ENCODE measurements at places on chromosomes 11 and 22.

DNA sequence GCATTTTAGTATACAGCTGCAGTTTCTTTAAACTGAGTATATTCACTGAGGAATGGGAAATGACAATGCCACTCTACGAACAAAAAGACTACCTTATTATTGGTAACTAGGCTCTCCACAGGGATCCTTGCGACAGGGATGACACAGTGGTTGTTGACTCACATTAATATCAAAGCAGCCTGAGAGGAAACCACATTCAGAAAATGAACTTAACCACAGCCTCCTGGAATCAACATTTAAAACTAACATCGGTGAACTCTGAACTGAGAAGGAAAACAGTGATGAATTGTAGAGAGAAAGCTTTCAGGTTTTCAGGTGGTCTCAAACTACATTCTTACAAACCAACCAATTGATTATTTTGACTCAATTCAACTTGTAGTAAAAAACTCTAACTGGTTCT, 90.3 kb upstream of the MTMR2 start:
- DNase-seq = no peak

GRCh38 chr11:16081382-16082094, 274.8 kb downstream of the SOX6 start:
- DNase-seq = no peak

- DNase-seq = no peak
These were observed 635.5 kb upstream of the CCDC90B start for GRCh38 chr11:83921447-83922192.

DNA sequence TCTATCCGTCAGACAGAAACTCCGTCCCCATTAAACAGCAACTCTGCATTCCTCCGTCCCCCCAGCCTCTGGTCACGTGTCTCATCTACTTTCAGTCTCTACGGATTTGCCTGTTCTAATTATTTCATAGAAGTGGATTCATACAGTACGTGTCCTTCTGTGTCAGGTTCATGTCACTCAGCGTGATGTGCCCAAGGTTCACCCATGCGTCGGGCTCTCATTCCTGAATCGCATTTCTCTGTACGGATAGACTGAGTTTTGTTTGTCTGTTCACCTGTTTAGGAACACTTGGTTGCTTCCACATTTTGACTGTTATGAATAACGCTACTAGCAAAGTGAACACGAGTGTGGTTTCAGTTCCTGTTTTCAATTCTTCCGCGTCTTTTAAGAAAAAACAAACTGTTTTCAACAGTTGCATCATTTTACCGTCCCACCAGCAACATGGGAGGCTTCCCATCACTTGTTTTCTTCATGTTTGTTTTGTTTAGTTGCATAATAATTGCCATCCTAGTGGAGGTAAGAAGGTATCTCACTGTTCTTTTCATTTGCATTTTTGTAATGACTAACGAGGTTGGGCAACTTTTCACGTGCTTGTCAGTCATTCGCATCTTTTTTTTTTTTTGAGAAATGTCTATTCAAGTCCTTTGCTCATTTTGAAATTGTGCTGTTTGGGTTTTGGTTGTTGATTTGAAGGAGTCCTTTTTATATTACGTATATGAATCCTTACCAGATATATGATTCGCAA, 8.9 kb upstream of the NLRP6 start:
- no peak for DNase-seq

- DNase-seq = no peak
These were observed 492.6 kb downstream of the MIAT start for GRCh38 chr22:27149921-27150543.

DNA sequence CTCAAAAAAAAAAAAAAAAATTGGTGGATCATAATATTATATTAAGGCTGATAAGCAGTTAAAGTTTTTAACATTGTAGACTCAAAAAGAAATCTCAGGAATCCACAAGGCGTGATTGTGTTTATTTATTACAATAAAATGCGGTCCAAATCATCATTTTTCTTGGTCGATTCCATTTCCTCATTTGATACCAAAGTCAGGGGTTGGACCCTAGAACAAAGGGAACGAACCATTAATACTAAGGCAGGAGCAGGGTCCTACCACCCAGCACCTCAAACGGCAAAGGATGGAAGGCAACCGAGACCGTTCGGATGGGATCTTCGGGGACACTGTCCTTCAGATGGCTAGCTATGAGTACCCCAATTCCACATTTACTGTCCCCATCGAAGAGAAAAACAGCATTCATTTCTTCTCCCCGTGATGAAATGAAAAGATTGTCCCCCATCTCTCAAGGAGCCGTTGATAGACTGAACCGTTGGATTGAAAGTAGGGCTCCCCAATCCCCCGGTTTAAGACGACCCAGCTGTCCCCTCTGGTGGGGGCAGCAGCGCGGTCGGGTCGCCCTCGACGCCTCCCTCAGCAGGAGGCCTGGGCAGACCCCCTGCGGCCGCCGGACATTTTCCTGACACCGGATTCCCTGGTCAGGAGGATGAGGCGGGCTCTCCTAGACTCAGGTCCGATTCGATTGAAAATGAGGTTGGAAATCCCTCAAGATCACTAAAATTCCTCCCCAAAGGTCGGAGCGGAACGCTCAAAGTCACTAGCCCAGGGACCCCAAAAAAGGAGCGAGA, 607 bp downstream of the DMC1 start:
- DNase-seq = no peak

GRCh38 chr11:17511571-17511970, 32.6 kb downstream of the USH1C start:
- DNase-seq = no peak

DNA sequence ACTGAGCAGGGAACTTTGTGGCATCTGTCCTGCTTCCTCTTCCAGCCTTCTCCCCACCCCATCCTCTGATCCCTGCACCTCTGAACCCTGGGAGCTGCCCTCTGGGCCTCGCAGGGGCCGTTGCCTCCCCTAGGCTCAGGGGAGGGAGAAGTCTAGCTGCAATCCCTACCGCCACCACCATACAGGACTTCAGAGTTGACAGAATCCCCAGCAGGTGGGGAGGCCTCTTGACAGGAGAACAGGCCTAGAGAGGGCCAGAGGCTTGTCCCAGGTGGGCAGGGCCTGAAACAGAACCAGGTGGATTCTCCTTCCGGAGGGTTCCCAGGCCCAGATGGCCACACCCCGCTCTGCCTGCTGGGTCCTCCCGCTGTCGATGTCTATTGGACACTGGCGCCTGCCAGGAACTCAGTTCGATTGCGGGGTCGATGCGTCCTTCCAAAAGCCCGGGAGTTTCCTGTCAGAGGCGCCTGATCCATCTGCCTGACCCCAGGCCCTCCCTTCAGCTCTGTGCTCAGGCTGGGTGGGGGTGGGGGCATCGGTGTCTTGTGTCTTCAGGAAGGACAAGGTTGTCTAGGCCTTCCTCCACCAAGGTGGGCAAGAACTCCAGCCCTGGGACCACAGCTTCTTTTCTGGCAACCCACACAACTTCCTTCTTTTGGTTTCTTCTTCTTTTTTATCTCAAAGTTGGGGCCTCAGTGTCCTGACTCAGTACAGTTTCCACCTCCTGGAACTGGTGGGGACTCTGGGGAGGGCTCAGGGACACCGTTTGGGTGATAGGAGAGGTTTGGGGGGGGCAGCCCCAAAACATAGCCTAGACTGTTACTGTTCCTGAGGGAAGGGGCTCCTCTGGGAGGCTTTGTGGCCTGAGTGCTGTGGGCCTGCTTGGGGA, 6.4 kb downstream of the STARD10 start:
- DNase-seq = no peak

DNA sequence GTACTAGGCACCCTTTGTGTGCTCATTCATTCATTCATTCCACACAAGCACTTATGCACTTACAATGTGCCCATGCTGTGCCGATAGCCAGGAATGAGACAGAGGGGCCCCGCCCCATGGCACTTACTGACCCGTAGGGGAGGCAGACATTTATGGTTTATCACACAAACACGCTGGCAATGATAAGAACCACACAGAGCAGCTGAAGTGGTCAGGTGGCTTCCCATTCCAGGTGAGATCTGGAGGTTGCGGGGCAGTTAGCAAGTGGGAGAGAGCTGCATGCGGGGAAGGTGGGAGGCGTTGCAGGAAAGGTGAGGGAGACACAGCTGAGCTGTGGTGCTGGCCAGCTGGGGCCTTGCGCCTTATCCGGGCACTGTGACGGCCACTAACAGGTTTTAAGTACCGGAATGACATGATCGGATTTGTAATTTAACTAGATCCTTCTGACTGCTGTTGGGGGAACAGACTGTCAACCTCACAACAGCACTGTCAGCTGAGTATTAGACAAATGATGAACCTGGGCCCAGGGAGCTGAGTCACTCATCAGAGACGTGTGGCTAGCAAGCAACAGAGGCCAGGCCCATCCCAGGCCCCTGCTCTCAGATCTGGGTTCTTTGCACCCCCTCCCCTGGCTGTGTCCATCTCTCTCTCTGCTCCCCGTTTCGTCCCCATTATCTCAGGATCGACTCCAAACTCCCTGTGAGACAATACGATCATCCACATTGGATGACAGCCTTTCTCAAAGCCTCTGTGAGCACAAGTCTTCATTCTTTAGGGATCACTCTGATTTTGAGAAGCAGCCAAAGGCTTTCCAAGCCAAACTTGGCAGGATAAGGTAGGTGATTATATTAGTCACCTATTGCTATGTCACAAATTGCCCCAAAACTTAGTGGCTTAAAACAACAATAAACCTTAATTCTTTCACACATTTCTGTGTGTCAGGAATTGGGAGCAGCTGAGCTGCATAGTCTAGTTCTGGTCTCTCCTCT, 28.4 kb downstream of the RASD2 start:
- DNase-seq = no peak

GRCh38 chr22:46376908-46377524, 41.5 kb downstream of the TRMU start:
- DNase-seq = no peak

DNA sequence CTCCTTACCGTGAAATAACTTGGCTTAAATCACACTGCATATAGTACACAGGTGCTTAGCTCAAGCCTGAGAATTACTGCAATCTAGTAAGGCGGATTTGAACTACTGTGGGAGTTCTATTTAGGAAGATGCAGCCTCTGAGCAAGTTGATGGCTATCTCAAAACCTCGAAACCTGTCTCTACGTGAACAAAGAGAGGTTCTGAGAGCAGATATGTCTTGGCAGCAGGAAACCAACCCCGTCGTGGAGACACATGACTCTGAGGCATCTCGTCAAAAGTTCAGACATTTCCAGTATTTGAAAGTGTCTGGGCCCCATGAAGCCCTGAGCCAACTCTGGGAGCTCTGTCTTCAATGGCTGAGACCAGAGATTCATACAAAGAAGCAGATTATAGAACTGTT, 5.9 kb downstream of the ZNF215 start:
- DNase-seq = no peak

GRCh38 chr11:131910523-131911387, 540.3 kb downstream of the NTM start:
- DNase-seq = no peak

GRCh38 chr11:120316880-120317688, 8.0 kb upstream of the TLCD5 start:
- no peak for DNase-seq

GRCh38 chr11:132941024-132941646, 591.2 kb downstream of the OPCML start:
- no peak for DNase-seq

- DNase-seq = no peak
These were observed at the start of gene ACTN3 for GRCh38 chr11:66546368-66546965. Gene ACTN3 (plus strand): TSS chr11:66546903. CDS start chr11:66546938, 35 bp downstream.

GRCh38 chr11:128613300-128613995, 26.1 kb upstream of the ETS1 start:
- no peak for DNase-seq

- no peak for DNase-seq
These were observed 686.9 kb downstream of the NTM start for GRCh38 chr11:132057266-132057665.

GRCh38 chr22:29883775-29884097, 762 bp downstream of the MTMR3 start:
- DNase-seq = peak; percentile 2

DNA sequence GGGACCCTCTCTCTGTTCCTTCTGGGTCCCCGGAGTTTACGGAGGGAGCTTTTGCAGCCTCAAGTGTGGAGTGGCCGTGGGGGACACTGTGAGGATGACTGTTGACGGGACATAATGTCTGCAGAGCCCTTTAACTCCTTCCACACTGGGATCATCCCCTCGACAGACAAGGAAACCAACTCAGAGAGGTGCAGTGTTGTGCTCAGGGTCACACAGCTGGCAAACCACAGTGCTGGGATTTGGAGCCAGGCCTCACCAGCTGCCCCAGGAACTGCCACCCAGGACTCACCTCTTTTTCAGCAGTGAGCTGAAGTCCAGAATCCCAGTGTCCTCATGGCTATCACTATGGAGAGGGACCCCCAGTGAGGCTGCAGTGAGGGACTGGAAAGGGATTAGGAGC, 5.4 kb downstream of the MYBPC3 start:
- no peak for DNase-seq

DNA sequence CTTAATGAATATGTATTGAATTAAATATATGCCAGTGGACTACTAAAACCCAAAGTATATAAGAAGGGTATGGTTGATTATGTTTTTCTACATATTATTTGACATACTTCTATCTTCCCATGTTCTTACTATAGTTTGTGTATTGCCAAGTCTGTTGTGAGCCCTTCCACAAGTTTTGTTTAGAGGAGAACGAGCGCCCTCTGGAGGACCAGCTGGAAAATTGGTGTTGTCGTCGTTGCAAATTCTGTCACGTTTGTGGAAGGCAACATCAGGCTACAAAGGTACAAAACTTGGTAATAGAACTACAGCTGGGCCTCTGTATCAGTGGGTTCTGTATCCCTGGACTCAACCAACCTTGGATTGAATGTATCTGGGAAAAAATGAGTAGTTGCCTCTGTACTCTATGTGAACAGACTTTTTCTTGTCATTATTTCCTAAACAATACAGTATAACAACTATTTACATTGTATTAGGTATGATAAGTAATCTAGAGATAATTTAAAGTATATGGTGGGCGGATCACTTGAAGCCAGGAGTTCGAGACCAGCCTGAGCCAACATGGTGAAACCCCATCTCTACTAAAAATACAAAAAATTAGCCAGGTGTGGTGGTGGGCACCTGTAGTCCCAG, 38.7 kb upstream of the TTC36 start:
- DNase-seq = peak; percentile 66

GRCh38 chr22:50011447-50012210, 936 bp downstream of the IL17REL start:
- DNase-seq = no peak

DNA sequence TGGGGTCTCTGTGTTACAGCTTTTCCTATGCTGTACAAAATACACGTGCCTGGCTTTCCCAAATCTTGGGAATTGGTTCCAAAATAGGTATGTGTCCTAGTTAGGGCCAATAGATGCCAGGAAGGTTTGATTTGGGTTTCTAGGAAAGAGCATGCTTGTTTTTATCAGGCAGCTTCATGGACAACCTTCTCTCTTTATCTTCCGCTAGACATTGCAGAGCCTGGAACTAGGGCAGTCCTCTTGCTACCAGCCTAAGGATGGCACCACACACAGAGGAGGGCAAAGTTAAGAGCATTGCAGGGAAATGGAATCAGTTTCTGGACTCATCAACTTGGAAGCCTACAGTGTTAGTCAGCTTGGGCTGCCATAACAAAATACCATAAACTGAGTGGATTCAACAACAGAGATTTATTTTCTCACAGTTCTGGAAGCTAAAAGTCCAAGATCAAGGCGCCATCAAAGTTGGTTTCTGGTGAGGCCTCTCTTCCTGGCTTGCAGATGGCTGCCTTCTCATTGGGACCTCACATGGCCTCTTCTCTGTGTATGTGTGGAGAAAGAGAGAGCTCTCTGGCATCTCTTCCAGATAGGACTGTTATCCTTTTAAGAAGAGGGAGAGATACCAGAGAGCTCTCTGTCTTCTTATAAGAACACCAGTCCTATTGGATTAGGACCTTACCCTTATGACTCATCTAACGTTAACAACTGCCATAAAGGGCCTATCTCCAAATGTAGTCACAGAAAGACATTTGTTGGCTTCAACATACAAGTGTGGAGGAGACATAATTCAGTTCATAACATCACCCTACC, 27.3 kb upstream of the CREB3L1 start:
- DNase-seq = no peak

- no peak for DNase-seq
These were observed 88.1 kb downstream of the PACS1 start for GRCh38 chr11:66158156-66158555.

Data from activated CD8-positive, alpha-beta memory T cell treated with anti-CD3 and anti-CD28 coated beads for 1 hour (primary cell).